ENCODE measurements at places on chromosomes 2 and 18.

GRCh38 chr2:8215159-8215863 is 466.5 kb upstream of the ID2 start:
- no peak for DNase-seq

GRCh38 chr2:236916181-236916580 is 169.5 kb upstream of the COPS8 start:
- DNase-seq, result no peak

GRCh38 chr2:76640905-76641304 is 881.3 kb downstream of the LRRTM4 start:
- DNase-seq, result no peak

- DNase-seq, result no peak
Observed at GRCh38 chr2:437756-438393, 150.0 kb upstream of the ALKAL2 start.

GRCh38 chr2:189309331-189309730 is 129.8 kb upstream of the COL5A2 start:
- DNase-seq, result no peak

- no peak for DNase-seq
Observed at GRCh38 chr18:28476302-28476701, 299.4 kb upstream of the CDH2 start.

Data from NCI-H2227 treated with DMSO at 0.1 percent for 48 hours (cell line).